ENCODE measurements at places on chromosomes 7 and 10. TPM values are rescaled to one million over a fixed set of nuclear protein-coding genes. Genes with fewer than 3 reads are reported as not detected.
A peak's percentile ranks its signal among the peaks of the same experiment; 100 is the strongest.

DNA sequence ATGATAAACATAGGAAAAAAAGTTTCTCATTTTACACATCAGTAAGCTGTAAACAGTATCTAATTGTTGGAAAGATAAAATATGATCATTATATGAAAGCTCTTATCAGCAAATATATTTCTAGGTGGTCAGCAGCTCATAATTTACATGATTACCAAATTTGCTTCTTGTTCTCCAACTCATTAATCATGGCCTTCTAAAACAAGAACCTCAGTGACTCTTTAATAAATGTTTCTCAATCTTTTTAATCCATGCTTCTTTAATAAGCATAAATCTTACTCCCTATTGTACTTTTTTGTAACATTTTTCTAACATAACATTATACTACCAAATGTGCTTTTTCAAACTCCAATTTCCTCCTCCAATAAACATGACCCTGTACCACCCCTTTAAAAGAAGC is 5.9 kb downstream of the ITGB1 start:
- no peaks in the 10 kb centered on the region for H3K27me3 ChIP-seq
- DNase-seq: no peak
- peak overlapping the region; percentile 96 for H3K27ac ChIP-seq

- H3K27me3 ChIP-seq: peaks cover 12% of the 10 kb centered on the region
- H3K27ac ChIP-seq: no peak overlapping the region
- no peak overlapping the region for H3K4me3 ChIP-seq
- peak; percentile 6 for DNase-seq
- H3K36me3 ChIP-seq: no peaks in the 10 kb centered on the region
Observed at GRCh38 chr7:159143780-159144757, 598 bp downstream of the VIPR2 start.

DNA sequence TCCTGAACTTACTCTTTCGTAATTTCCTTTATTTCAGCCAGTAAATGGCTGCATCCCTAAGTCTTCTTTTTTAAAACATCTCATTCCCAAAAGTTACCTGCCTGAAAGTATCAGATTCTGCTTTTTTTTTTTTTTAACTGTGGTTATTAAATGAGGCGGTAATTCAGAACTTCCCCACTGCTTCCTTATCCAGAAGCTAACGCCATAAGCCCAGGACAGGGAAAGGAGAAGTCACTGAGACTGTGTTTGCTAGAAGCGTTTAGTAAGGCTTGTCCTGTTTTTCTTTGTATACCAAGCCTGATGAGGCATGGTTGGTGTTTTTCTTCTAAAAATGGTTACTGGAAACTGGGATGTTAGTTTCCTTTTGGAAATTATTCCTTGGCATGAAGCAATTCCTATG is 197.8 kb downstream of the CELF2 start:
- DNase-seq: no peak
- no peaks in the 10 kb centered on the region for H3K27me3 ChIP-seq
- H3K4me3 ChIP-seq: no peak overlapping the region
- no peaks in the 10 kb centered on the region for H3K36me3 ChIP-seq
- H3K27ac ChIP-seq: no peak overlapping the region

DNA sequence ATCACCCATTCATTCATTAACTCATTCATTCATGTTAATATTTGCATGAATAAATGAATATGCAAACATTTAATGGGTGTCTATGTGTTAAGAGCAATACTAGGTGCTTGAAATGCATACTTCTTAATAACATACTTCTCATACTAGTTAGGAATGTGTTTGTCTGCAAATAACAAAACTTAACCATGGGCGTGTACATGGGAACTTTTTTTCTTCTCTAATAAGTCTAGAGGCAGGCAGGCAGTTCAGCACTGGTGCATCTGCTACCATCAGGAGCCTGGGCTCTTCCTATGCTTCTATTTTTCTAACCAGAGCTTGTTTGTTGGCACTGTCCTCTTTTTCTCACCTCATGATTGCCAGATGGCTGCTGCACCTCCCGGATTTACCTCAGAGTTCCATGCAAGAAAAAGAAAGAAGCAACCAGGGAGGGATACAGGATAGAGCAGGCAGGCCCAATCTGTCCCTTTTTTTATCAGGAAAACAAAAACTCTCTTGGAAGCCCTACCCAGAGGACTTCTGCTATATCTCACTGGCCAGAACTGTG is 22.7 kb downstream of the CDHR3 start:
- DNase-seq: no peak
- H3K36me3 ChIP-seq: no peaks in the 10 kb centered on the region
- H3K27ac ChIP-seq: no peak overlapping the region
- no peaks in the 10 kb centered on the region for H3K27me3 ChIP-seq

DNA sequence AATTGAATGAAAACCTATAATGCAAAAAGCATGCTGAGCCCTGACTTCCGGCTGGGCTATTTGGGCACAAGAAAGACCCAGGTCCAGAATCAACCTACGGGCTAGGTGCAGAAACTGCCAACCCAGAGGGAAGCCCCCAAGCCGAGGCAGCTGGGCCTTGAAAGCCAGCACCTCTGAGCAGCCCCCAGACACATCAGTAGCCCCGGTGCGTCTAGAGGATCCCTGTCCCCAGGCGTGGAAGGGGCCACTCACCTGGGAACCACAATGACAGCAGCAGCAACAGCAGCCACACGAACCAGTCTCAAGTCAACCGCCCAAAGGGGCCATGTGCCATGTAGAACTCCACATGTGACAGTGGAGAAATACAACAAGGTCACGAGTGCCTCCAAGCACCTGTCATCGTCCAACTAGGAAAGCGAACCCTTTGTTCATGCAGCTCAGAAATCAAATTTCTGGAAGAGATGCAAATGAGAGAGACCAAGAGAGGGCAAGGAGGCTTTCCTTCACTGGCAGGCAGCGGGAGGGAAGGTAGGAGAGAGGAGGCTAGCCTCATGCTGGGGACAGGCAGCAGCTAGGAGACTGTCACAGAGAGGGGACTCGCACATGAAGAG is 57.5 kb upstream of the CHST15 start:
- H3K36me3 ChIP-seq: no peaks in the 10 kb centered on the region
- no peak overlapping the region for H3K4me3 ChIP-seq
- DNase-seq: no peak
- H3K27ac ChIP-seq: no peak overlapping the region

The DKK1 gene
- 558 TPM for total RNA-seq

The SLC26A3 gene
- not detected for total RNA-seq
